ENCODE measurements at places on chromosomes 3 and 15. TPM values are rescaled to one million over a fixed set of nuclear protein-coding genes. Genes with fewer than 3 reads are reported as not detected.

DNA sequence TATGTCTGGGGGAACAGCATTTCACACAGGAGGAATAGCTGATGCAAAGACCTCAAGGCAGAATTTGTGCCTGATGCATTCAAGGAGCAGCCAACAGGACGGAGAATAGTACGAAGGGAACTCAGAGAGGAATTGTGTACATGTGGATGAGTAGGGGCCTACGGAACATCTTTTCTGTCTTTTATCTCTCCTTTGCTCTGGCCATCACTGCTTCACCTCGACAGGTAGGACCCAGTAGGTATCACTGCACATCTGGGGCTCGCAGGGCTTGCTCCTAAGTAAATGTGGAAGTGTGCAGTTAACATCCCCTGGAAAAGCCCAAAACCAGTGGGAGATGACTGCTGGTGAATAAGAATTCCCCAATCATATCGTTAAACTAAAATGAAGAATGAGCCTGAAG, 56.4 kb upstream of the POU1F1 start:
- no peak for DNase-seq

PLSCR5 gene
- total RNA-seq = not detected

C2CD4B gene
- 2.4 TPM for total RNA-seq

GRCh38 chr15:66959875-66960274, 105.5 kb upstream of the SMAD3 start:
- DNase-seq = no peak

- DNase-seq = no peak
Measured at GRCh38 chr3:65936908-65937638, 101.6 kb downstream of the MAGI1 start.

DNA sequence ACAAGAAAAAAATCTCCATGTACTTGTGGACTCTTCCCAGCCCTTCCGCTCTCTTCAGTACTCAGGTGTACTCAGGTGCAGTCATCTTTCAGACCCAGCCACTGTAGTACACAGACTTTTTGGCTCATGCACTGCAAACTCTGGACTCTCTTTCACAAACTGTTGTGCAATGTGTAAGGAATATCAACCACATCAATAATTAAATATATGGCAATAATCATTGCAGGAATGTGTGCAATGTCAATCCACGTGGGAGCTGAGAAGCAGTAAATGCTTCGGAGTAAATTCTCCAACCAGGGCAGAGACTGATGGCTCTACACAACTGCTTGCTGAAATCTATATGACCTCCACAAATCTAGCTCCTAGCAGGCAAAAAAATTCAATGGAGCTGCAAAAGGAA, 287.3 kb upstream of the COL8A1 start:
- DNase-seq = no peak
